ENCODE measurements at places on chromosomes 13 and 19. TPM values are rescaled to one million over a fixed set of nuclear protein-coding genes. Genes with fewer than 3 reads are reported as not detected.

- peaks cover 31% of the 10 kb centered on the region for H3K4me1 ChIP-seq
- no peaks in the 10 kb centered on the region for H3K27me3 ChIP-seq
- peak overlapping the region; percentile 72 for H3K27ac ChIP-seq
- DNase-seq, result peak; percentile 97
Observed at GRCh38 chr19:8569066-8569771, 8.0 kb downstream of the MYO1F start.

The PLVAP gene
- total RNA-seq, result not detected

DNA sequence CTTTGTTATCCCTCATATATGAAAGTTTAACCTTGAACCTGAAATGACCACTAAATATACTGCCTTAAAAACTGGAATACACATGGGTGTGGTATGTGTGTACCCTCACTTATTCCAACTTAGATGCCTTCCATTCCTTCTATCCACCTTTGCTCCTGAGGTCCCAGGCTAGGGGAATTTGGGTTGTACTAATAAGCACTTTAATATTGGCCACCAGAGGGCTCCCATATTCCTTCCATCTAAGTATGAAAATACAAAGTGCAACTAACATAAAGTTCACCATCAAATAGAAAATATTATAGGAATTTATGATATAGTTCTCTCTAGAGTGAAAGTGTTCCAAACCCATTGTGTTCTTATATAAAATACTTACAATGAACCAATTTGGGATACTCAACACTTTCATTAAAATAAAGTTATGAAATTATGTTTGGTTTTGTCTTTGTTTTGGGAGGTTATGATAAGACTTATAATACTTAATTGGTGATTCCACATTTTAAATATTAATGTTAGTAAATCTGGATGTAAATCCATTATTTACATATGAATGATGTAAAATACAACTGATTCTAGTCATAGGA, 62.3 kb downstream of the ITGBL1 start:
- peaks cover 3% of the 10 kb centered on the region for H3K36me3 ChIP-seq
- H3K27ac ChIP-seq, result peak overlapping the region; percentile 11
- peak; percentile 74 for DNase-seq
- H3K4me1 ChIP-seq, result peaks cover 67% of the 10 kb centered on the region

- no peak overlapping the region for H3K27ac ChIP-seq
- peaks cover 8% of the 10 kb centered on the region for H3K36me3 ChIP-seq
- no peak for DNase-seq
- no peaks in the 10 kb centered on the region for H3K4me1 ChIP-seq
Observed at GRCh38 chr19:31364963-31365362, 15.7 kb upstream of the TSHZ3 start.

- H3K27ac ChIP-seq, result no peak overlapping the region
- no peaks in the 10 kb centered on the region for H3K36me3 ChIP-seq
- H3K27me3 ChIP-seq, result no peaks in the 10 kb centered on the region
- H3K4me3 ChIP-seq, result no peak overlapping the region
- no peaks in the 10 kb centered on the region for H3K4me1 ChIP-seq
Observed at GRCh38 chr13:19153782-19154450, 27.7 kb downstream of the TUBA3C start.
